ENCODE measurements at places on chromosomes 1 and 21.

DNA sequence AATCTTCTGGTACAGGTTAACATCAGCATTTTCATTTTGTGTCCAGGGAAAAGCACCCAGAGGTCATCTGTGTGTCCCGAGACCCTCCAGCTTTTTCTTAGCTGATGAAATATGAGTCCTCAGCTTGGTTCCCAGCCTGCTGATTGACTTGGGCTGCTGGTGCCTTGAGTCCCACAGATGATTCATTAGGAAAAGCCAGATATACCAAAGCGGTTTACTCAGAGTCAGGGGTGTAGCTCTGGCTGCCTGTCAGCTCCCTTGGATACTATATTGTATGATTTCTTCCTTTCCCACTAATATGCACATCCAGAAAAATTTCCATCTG lies 43.7 kb upstream of the MAB21L3 start:
- no peak for DNase-seq

GRCh38 chr1:229869240-229869639 lies 197.8 kb upstream of the GALNT2 start:
- no peak for DNase-seq

- no peak for DNase-seq
Observed at GRCh38 chr1:43711049-43711448, 3.7 kb downstream of the ST3GAL3 start.

DNA sequence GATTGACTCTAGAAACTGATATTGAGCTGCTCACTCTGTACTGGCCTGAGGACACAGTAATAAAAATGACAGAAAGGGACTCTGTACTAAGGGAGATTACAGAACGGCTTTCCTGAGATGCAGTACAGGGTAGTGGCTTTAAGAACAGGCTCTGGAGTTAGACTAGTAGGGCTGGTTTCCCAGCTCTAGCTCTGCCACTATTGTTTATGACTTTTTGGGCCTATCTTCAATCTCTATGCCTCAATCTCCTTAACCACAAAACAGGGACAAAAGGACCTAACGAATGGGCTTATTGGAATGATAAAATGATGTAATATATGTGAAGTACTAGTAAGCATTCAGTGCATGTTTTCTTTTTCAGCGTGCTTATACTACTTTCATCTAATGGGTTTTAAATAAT lies 1.4 kb downstream of the DEPDC1 start:
- no peak for DNase-seq

DNA sequence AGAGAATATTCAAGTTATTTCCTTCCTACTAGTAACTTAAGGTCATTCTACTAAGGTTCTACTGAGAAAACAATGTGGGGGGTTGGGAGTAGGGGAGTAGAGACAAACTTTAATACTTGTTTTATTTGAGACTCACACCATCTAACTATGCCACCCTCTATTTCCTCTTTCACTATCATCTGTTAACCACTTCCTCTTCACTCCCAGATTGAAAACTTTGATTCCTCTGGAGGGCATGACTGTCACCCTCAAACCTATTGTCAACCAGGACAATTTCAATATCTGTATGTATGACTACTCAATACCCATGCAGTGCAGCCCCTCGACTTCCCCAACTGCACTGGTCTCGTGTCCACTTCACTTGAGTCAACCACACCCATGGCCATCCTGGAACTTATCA lies 165.6 kb upstream of the POGK start:
- no peak for DNase-seq

GRCh38 chr1:31387612-31388011 lies 14.7 kb upstream of the FABP3 start:
- DNase-seq = no peak

- DNase-seq = no peak
Observed at GRCh38 chr1:67831850-67832513, 1.3 kb downstream of the GNG12 start.

DNA sequence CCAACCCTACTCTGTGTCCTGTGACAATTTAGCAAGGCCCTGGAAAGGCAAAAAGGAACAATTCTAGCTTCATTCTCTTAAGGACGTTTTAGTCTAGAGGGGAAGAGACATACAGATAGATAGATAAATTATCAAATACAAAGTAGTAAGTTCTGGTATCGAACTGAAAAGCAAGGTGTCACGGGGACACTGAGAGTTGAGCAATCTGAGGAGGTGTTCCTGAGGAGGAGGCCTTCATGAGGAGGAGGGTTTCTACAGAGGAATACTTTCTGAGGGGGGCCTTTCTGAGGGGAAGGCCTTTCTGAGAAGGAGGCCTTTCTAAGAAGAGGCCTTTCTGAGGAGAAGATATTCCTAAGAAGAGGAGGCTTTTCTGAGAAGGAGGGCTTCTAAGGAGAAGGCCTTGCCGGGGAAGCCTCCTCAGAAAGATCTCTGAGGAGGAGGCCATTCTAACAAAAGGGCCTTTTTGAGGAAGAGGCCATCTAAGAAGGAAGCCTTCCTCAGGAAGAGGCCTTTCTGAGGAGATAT lies 155.9 kb upstream of the COA6 start:
- DNase-seq = no peak
